ENCODE measurements at places on chromosomes 7 and 10. TPM values are rescaled to one million over a fixed set of nuclear protein-coding genes. Genes with fewer than 3 reads are reported as not detected.

Gene SPDYE2
- total RNA-seq, result not detected

Gene C7orf33
- not detected for total RNA-seq

Gene TSPAN13
- total RNA-seq, result 2.8 TPM

Gene DPYSL4
- total RNA-seq, result 0.26 TPM

Gene LIPK
- total RNA-seq, result not detected

Gene KIAA1217
- 0.26 TPM for total RNA-seq

Gene HOXA5
- 22.1 TPM for total RNA-seq

Gene CADPS2
- 40.8 TPM for total RNA-seq

Gene CUL2
- 22.8 TPM for total RNA-seq

Gene ADRB1
- total RNA-seq, result not detected

Gene IDI2
- total RNA-seq, result not detected

Gene CYP26A1
- not detected for total RNA-seq

Gene SMKR1
- 0.51 TPM for total RNA-seq

Gene ITPRID1
- total RNA-seq, result not detected

Gene PILRA
- 0.33 TPM for total RNA-seq

Gene COL26A1
- not detected for total RNA-seq

Gene ZNF775
- 9.6 TPM for total RNA-seq

Gene SPAM1
- not detected for total RNA-seq

Gene METTL27
- total RNA-seq, result 4.9 TPM

Gene PTF1A
- total RNA-seq, result not detected

Gene CPN1
- total RNA-seq, result not detected

Gene CALN1
- not detected for total RNA-seq

Gene GDF10
- 25.1 TPM for total RNA-seq

Gene HOXA6
- total RNA-seq, result 3.6 TPM

Gene SYT15B
- not detected for total RNA-seq

Gene DENND10
- 79.1 TPM for total RNA-seq

Gene CTNNA3
- under 0.01 TPM for total RNA-seq
